ENCODE measurements at places on chromosomes 5 and 9.

DNA sequence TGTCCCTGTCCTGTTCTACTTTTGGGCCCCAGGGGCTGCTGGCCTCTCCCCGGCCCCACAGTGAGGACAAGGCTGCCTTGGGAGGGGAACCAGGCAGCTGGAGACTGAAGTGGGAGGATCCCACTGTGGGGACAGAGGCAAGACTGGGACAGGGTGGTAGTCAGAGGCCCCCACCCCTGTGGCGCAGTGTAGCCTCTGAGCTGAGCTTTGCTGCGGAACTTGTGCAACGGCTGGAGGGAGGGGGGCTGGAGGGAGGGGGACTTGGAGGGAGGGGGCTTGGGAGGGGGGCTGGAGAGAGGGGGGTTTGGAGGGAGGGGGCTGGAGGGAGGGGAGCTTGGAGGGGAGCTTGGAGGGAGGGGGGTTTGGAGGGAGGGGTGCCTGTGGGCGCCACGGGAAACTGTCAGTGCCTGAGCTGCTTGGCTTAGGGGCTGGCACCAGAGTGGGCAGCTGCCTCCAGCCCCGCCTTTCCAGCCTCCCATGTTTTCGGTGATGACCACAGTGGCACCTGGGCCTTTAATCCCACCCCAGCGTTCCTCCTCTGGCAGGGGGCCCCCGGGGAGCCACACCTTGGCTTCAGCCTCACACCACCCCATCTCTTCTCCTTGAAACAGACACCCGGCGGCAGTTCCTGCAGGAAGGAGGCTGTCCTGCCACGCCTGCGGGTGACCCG lies 2.3 kb upstream of the FUT7 start:
- no peak for DNase-seq

GRCh38 chr5:114363837-114364236 lies 2.0 kb downstream of the KCNN2 start:
- no peak for DNase-seq

DNA sequence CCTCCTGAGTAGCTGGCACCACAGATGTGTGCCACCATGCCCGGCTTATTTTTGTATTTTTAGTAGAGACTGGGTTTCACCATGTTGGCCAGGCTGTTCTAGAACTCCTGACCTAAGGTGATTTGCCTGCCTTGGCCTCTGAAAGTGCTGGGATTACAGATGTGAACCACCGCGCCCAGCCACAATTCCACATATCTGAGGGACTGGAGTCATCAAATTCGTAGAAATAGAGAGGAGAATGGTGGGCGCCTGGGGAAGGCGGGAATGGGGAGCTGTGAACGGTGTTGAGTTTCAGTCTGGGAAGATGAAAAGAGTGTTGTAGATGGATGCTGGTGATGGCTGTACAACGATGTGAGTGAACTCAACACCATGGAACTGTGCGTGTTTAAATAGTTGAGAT lies 1.9 kb upstream of the ABO start:
- no peak for DNase-seq

DNA sequence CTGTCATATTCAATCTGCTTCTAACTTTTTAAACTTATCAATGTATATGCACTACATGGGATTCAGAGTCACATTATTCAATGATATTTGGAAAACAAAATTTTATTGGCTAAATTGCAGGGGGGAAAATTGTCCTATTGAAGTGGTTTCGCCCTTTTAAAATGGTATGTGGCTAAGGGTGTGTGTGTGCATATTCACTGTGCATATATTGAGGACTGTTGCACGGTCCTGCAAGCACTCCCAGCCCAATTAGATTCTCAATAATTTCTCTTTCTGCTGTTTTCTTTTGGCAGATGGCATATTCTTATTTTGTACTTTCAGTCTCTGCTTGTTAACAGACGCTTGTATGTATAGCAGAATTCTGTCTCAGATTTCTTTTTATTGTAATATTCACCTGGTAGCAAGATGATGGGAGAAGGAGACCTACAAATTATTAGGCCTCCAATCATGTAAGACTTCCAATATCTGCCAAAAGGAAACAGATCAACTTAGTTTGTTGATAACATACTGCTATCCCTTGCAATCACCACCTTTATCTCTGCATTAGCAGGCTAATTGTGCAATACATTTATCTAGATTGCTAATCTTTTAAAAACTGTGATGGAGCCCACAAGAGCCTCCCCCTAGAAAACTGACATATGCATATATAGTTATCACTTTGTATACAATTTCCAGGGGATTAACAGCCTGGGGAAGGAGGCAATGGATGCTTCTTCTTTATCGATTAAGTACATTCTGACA lies 411.5 kb downstream of the PLK2 start:
- no peak for DNase-seq

DNA sequence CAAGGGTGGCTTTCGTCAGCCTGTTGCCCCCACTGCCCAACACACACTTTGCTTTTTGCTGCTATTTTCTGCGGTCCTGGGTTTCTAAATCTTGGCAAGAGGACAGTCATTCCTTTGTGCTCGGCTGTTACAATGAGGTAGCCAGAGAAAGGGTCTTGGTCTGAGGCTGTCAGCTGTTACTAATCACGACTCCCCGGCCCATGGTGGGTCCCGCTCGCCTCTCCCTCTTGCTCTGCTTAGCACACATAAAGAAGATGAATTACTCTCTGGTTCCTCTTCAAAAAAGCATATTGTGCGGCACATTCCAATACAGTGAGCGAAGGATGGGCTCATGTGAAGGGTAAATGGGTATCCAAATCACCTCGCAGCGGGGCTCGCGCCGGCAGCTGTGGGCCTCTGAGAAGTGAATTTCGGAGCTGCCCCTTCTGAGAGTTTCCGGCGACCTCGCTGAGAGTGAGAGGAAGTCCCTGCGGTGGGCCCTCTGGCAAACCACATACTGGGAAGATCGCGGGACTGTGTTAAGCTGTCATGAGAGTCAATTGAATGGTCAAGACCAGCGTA lies 56.0 kb downstream of the SLC1A3 start:
- no peak for DNase-seq

GRCh38 chr5:135220394-135221186 lies 178.4 kb downstream of the MACROH2A1 start:
- DNase-seq, result peak; percentile 31

DNA sequence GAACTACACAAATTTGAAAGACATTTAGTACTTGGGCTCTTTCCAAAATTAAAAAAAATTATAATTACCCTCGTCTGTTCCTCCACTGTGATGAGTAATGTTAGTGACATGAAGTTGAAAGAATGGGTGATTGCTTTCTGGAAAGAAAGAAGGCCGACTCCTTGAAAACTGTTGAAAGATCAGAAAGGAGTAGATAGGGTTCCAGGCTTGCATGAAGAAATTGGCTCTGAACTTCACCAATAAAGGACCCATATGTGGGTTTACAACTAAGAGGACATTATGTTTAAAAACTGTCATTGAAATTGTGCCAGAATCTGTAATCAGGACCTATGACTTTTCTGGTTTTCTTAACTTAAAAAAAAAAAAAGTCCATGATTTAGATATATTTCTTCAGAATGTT lies 20.7 kb upstream of the MOCS2 start:
- no peak for DNase-seq

DNA sequence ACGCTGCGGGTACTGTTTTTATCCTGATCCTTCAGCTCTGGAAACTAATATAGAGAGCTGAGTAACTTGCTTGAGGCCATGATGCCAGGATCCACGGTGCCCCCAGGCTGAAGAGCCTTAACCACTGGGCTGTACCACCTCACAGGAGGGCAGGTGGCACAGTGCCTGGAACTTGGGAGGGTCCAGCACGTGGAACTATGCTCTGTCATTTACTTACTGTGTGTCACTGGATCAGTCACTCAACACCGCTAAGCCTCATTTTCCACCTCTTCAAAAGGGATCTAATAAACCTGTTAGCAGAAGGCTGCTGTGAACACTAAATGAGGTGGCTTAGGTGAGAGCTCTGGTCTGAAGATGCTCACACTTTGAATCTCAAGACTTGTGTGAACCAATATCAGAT lies 29.6 kb downstream of the KCNIP1 start:
- DNase-seq, result no peak

DNA sequence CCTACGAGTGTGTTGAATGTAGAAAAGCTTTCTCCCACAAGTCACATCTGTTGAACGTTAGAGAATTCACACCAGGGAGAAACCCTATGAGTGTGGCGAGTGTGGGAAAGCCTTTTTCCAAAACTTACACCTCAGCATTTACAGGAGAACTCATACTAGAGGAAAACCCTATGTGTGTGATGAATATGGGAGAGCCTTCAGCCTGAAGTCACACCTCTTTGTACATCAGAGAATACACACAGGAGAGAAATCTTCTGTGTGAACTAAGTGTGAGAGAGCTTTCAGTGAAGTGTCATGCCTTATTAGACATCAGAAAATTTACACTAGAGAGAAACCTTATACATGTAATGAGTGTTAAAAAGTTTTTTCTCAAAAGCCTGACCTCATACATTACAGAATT lies 41.8 kb upstream of the GPX3 start:
- no peak for DNase-seq

DNA sequence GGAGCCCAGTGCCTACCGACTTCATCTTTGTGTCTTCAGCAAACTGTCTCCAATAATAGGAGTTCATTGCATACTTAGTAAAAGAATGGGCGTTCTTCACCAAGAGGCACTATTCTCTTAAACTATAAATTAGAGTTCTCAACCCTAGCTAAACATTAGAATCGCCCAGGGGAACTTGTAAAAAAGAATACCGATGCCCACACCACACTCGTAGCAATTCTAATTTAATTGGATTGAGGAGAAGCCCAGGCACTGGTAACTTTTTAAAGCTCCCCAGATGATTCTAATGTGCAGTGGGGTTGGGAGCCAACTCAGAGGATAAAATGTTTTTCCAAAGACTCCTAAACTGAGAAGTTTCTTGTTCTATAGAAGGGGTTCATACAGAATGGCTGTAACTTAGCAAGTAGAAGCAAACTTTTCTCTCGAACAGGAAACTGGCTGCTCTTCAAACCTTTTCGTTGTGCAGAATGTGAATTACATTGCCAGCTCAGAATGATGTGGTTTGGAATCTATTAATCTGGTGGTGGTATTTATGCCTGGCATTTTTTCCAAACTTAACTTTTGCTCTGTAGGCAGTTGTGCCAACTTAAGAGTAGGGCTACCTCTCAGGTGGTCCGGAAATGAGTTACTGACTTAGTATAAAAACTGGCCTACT lies 26.4 kb upstream of the NFIB start:
- no peak for DNase-seq

- no peak for DNase-seq
Observed at GRCh38 chr5:6859951-6860638, 146.9 kb downstream of the TENT4A start.

DNA sequence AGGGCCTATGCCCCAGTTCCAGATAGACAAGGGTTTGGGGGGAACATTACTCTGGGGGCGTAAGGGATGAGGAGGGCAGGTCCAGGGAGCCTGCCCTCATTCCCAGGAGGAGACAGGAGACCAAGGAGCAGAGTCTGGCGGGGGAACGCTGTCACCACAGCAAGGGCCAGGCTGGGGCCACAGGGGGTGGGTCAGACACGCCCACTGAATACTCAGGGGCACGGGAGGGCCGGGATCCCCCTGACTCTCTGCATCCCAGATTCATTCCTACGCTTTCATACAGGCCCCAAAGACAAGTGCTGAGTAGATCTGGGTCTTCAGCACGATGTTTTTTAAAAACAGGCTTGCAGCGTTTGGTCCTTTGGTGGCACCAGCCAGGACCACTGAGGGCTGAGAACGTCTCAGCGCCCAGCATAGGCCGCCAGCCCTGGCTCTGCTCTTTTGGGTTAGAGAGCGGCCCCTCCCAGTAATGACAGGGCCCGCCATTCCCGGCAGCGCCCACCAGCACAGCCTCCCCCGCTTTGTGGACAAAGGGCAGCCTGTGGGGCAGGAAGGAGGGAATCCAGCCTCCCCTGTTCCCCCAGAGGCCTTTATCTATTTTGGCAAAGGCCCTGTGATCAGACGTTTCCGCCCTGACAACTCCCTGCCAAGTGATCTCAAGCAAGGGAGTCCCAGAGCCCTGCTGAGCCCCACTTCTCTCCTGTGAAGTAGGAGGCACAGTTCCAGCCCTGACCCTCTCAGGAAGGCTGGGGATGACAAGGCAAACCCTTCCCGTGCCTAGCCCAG lies 24.9 kb downstream of the NEK6 start:
- no peak for DNase-seq

DNA sequence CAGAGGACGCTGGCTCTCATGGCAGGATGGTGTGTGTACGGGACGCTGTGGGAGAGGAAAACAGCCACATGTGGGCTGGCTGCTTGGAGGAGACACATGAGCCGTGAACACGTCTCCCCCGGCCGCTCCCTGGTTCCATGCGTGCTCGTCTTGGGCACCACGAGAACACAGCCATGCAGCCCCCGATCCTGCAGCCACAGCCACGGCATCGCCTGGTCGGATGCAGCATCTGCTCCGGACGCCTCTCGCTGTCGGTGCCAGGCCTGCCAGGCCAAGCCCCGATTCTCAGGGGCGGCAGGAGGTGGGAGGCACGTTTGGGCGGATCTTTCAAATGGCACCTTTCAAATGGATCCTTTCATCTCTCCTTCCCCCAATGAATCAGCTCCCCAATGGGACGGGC lies 3.2 kb downstream of the LCN10 start:
- no peak for DNase-seq

GRCh38 chr5:60522292-60522905 lies 177.6 kb downstream of the DEPDC1B start:
- DNase-seq, result no peak

DNA sequence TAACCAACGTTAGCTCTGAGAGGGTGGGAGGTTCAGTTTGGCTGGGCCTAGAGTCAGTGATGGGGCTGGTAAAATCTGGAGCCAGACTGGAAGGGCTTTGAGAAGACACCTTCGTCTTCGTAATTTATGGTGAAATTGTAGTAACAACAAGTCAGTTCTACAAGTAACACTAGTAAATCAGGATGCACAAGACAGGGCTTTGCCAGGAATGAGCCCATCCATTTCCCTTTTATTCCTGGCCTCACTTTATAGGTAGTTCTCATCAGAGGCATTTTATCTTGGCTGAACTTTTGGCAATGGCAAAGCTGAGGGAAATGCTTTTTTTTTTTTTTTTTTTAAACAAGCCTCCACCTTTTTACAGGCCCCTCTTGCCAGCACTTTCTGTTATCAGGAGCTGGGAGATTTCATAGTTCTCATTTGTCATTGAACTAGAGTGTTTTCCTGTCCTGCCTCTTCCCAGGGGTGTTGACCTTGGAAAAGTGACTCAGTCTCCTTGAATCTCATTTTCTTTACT lies 110.5 kb upstream of the KLF4 start:
- no peak for DNase-seq

Measured in ecto neural progenitor cell (in vitro differentiated cells).